ENCODE measurements at places on chromosomes 1 and 21.
A peak's percentile ranks its signal among the peaks of the same experiment; 100 is the strongest.

DNA sequence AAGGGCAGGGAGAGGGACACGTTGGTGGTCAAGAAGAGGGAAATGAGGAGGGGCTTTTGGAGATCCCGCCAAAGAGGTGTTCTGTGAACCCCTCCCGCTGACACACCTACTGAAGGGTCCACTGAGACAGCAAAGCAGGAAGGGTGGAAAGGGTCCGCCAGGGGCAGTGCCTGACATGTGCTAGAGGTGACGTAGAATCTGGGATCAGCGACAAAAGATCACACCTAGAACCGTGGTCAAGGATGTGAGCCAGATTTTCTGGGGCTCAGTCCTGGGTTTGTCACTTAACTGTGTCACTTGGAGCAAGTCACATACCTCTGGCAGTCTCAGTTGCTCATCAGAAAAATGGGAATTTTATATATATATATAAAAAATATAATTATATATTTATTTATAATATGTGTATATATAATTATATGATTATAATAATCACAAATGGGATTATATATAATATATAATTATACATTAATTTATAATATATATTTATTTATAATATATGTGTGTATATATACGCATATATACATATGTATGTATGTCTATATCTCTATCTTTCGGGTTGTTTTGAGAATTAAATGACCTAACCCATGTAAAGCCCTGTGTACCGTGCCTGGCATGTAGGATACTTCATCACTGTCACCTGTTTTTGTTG is 35.0 kb upstream of the ATP5PO start:
- DNase-seq: no peak

GRCh38 chr1:26321315-26322041 is 3.7 kb downstream of the CD52 start:
- DNase-seq: peak; percentile 97

- peak; percentile 35 for DNase-seq
These were observed 8.7 kb downstream of the CAPZB start for GRCh38 chr1:19476450-19477190.

DNA sequence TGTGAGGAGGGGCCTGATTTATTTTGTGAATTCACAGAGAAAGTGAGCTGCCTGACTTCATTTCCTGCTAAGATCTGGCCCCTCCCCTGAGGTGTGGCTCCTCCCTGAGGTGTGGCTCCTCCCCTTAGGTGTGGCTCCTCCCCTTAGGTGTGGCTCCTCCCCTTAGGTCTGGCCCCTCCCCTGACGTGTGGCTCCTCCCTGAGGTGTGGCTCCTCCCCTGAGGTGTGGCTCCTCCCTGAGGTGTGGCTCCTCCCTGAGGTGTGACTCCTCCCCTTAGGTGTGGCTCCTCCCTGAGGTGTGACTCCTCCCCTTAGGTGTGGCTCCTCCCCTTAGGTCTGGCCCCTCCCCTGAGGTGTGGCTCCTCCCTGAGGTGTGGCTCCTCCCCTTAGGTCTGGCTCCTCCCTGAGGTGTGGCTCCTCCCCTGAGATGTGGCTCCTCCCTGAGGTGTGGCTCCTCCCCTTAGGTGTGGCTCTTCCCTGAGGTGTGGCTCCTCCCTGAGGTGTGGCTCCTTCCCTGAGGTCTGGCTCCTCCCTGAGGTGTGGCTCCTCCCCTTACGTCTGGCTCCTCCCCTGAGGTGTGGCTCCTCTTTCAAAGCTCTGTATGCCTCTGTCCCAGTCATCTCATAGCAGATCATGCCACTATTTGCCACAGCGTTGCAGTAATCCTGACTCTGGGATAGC is 26.9 kb upstream of the LRRC3 start:
- peak; percentile 37 for DNase-seq

- no peak for DNase-seq
These were observed 39.1 kb upstream of the GBP5 start for GRCh38 chr1:89311757-89312156.

GRCh38 chr1:3669421-3669821 is 17.1 kb downstream of the TP73 start:
- no peak for DNase-seq

- no peak for DNase-seq
These were observed 157.8 kb upstream of the VAMP3 start for GRCh38 chr1:7613106-7613850.

- no peak for DNase-seq
These were observed 223.8 kb upstream of the TMEM51 start for GRCh38 chr1:14929547-14930246.

DNA sequence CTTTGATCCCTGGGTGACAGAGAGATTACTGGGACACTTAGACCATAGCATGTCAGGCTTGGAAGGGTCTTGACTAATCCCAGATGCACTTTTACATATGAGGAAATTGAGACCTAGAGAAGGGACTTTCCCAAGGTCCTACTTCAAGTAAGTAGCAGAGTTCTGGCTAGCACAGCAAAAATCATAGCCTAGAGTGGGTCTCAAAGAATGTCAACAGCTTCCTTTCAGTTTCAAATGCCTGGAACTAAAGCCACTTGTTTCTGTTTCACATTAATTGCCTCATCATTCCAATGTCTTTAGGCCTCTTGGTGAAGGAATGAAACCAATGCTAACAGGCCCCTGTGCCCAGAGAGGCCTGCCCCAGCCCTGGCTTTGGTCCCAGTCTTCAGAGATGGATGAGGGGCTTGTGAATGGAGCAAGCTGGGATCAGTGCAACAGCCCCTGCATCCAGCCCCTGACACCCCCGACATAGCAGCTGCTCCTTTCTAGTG is 26.6 kb downstream of the ATF3 start:
- DNase-seq: no peak

- DNase-seq: peak; percentile 59
These were observed 64.0 kb downstream of the CD46 start for GRCh38 chr1:207815913-207816291.

DNA sequence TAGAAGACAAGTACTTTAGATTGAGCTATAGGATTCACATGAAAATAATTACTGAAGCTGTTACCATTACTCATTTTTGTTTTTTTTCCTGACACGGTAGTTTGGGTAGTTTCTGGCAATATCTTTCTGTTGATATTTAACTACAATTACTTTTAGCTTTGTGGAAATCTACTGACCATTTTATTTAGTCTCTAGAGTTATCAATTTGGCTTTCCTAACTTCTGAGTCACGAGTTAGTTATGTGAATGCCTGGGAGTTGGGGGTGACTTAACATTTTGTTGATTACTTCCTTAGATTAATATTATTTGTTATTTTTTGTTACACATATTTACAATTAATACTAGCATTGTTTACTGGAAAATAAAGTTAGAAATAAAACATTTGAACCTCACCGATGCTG is 160.6 kb downstream of the HMCN1 start:
- DNase-seq: no peak

GRCh38 chr1:29176576-29176975 is 5.1 kb downstream of the SRSF4 start:
- no peak for DNase-seq

- peak; percentile 80 for DNase-seq
These were observed 38.5 kb upstream of the TDRD10 start for GRCh38 chr1:154463512-154463990.

GRCh38 chr1:234250747-234251146 is 122.5 kb upstream of the COA6 start:
- DNase-seq: no peak

All from stimulated activated CD4-positive, alpha-beta T cell treated with anti-CD3 and anti-CD28 coated beads, Interleukin-15, amount 100 ng/mL, for 24 hours (primary cell).